ENCODE measurements at places on chromosomes 4 and X.

DNA sequence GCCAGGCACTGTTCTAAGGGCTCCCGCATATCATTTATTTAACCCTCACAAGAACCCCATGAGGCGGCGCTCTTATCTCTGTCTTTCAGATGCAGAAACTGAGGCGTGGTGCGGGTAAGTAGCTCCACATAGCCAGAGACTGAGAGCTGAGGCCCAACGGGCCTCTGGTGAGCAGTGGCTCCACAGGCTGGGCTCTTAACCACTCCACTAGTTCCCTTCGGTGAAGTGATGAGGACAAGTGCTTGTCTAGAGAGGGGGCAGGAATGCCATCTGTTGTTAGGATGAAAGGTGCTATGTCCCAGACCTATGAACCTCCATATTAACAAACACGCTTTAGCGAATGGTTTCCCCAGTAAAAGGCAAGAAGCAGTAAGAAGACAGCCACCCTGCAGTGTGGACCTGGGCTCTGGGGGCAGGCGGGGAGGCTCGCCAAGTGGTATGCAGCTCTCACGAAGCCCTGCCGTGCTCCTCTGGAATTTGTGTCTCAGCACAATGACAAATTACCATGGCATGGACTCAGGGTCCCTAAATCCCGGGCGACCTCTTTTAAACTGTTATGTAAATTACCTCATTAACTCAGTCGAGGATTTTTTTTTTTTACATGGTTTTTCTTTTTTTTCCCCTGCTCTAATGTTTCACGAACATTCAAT lies 20.9 kb upstream of the S100G start:
- DNase-seq = no peak

DNA sequence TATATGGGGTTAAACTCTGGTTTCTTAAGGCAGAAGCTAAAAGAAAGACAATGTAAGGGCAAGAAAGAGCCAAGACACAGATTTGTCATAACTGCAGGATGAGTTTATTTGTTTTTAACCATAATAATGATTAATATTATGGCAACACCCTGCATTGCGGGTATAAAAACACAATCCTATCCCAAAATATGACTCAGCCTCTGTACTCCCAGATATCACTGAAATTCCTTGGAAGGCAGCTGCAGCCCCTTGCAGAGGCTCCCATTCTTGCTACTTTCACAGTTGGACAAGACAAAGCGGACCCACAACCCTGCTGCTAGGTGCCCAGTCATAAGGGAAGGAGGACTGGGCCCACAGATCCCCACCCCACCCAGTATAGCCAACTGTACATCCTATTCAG lies 20.4 kb upstream of the FGF16 start:
- DNase-seq = no peak

DNA sequence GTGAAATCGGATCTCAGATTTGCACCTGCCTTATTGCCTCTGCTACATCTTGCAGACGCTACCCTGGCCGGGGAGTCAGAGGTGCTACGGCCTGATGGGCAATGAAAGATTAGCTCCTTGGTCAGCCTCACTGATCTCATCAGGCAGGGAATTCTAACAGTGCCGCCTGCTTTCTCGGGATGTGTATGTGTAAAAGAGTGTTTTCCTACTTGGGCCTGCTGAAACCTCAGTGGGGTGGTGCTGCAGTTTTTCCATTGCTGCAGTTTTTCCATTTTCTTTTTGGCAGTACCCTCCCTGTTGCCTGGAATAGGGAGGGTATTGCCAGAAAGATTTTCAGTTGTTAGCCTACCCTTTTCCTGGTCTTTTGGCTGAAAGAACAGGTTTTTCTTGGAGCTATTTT lies 117.5 kb downstream of the CDKL5 start:
- DNase-seq = no peak

GRCh38 chr4:128334256-128334655 lies 46.6 kb upstream of the PGRMC2 start:
- no peak for DNase-seq

- no peak for DNase-seq
Measured at GRCh38 chrX:38052096-38052495, 45.7 kb downstream of the SYTL5 start.

- no peak for DNase-seq
Measured at GRCh38 chrX:6679550-6679949, 144.6 kb upstream of the VCX3A start.

- DNase-seq = no peak
Measured at GRCh38 chr4:141563723-141564122, 72.7 kb upstream of the IL15 start.

- no peak for DNase-seq
Measured at GRCh38 chr4:4480685-4481398, 61.0 kb downstream of the STX18 start.

DNA sequence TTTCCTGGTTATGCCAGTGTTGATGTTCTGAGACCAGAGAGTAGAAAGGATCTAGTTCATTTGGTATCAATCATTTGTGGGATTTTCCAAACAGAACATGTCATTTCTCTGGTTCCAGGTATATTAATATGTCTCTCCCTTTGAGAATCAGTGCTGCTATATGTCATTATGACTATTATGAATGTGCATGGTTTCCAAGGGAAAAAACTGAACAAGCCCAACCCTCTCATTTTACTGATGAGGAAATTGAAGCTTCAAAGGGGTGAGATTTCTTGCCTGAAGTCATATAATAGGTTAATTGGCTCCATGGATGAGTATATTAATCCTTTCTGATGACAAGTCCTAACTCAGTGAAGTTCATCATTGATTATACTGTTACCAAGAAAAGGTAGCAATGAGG lies 31.9 kb downstream of the RUFY3 start:
- DNase-seq = no peak

DNA sequence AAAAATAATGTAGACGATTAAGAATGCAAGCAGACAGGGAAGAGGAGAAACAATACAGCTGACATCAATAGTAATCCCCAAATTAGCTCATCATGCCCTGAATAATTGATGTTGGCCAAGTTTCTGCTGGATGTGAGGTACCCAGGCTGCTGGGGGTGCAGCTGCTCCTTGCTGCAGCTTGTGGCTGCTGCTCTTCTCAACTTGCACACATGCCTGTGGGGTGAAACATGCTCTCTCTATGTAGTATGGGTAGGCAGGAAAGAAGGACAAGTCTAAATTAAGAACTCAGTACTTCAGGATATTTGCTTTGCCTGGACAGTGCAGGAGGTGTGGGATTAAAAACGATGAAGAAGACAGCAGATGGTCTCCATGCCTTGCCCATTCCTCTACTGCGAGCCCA lies 16.7 kb downstream of the EDA2R start:
- DNase-seq = no peak

GRCh38 chr4:144342949-144343760 lies 202.6 kb upstream of the GYPA start:
- DNase-seq = no peak

DNA sequence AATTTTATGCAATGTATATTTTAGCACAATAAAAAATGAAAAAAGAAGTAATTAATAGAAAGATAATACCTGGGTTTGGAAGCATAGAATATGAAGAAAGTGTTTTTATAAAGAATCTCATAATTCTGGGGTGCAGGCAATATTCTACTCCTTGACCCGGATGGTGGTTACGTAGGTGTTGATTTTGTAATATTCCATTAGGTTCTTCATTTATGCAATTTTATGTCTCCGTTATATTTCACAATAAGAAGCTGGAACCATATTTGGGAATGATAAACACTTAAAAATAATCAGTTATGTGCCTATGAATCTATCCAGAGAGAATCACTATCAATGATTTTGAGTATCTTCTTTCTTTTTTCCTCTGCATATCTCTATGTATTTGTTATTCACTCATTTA lies 38.5 kb downstream of the CHRNA9 start:
- DNase-seq = no peak

GRCh38 chr4:142040043-142040442 lies 403.7 kb downstream of the IL15 start:
- DNase-seq = no peak

- no peak for DNase-seq
Measured at GRCh38 chr4:39616651-39617050, 22.0 kb downstream of the SMIM14 start.

DNA sequence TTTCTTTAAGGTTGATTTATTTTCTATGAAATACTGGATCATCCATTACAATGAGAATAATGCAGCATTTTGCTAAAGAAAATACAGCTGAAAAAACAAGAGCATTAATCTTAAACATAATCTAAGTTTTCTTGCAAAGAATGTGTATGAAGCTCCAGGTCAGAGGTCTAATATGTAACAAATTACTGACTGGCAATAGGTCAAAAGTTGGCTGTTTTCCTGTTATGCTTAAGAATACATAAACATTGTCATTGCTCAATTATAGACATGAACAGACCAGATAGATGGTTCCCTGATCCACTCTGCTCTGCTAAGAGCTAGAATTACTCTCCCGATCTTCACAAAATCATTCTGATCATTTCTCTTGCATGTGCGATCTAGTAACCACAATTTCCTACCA lies 718.6 kb downstream of the PDHA2 start:
- DNase-seq = no peak

DNA sequence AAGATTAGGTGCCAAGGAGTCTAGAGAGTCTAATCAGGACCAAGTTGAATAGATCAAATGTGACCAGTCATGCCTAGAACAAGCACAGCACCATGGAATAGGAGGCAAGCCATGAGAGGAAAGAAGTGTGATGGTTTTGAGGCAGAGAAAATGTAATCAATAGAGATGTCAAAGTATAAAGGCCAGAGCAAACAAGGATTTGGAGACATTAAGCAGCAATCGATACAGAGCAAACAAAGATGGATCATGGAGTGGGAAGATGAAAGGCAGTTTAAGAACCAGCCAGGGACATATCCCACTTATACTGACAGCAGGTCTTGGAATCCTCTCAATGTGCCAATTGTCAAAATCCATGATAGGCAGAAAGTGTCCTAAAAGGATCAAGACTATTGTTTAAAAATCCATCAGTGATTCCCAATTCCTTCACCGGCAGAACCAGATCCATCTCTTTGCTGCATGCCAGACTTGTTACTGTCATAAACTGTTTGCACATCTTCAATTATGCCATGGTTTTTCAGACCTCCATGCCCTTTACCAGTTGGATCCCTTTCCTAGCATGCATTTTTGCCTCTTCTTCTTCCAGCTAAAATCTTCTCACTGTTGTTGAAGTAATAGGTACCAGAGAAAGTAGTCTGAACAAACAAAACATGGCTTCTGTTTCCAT lies 520.7 kb upstream of the ARX start:
- peak; percentile 65 for DNase-seq

GRCh38 chrX:110087485-110088356 lies 84.8 kb downstream of the TMEM164 start:
- DNase-seq = no peak

GRCh38 chr4:117326091-117326490 lies 240.7 kb upstream of the TRAM1L1 start:
- DNase-seq = no peak

DNA sequence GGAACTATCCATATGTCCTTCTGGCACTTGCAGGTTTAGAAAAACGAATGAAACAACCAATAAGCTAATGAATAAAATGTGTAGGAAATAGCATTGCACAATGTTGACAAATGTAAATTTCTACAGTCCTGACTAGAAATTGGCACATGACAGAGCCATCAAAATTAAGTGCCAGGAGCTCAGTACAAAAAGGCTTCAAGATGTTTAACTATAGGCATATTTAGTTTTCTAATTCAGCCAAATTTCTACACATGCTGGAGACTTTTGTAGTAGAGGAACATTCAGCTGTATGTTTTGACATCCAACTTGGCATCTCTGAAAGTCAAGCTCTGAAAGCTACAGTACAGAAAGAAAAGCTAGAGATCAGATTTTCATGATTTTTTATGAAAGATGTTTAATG lies 1999.4 kb upstream of the AGA start:
- no peak for DNase-seq

DNA sequence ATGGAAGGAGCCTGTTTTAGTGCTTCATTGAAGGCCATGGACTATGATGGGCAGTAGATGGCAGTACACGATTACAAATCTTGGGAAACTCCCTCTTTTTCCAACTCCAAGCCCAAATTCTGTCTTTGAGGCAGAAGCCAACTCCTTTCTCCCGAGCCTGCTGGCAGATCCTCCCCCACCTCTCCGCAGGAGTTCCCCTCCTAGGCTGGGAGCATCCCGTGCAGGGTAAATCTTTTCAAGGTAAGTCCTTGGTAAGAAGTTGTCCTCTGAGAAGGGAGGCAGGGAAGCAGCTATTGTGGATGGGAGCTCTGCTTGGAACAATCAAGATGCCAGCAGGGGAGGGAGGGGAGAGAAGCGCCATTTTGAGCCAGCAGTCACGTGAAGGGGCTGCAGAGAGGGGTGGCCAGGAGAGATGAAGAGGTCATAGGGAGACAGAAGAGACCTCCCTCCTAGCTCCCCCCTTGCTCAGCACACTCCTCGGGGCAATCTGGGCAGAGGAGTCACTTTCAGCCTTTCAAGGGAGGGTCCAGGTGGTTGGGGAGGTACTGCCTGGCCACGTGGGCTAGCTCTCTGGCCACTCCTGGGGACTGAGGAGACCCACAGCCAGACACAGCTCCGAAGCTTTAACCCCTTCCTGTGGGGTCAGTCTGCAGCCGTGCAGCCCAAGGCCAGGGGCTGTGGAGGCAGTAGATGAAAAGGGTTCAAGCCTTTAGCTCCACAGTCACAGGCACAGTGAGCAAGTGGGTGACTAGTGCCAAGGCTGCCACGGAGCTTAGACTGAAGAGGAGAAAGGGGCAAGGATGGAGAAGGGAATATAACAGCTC lies 9.6 kb downstream of the CC2D2A start:
- DNase-seq = peak; percentile 68

- no peak for DNase-seq
Measured at GRCh38 chr4:103895876-103896465, 176.2 kb upstream of the TACR3 start.

- DNase-seq = no peak
Measured at GRCh38 chr4:73841243-73841925, 4.9 kb downstream of the CXCL6 start.

DNA sequence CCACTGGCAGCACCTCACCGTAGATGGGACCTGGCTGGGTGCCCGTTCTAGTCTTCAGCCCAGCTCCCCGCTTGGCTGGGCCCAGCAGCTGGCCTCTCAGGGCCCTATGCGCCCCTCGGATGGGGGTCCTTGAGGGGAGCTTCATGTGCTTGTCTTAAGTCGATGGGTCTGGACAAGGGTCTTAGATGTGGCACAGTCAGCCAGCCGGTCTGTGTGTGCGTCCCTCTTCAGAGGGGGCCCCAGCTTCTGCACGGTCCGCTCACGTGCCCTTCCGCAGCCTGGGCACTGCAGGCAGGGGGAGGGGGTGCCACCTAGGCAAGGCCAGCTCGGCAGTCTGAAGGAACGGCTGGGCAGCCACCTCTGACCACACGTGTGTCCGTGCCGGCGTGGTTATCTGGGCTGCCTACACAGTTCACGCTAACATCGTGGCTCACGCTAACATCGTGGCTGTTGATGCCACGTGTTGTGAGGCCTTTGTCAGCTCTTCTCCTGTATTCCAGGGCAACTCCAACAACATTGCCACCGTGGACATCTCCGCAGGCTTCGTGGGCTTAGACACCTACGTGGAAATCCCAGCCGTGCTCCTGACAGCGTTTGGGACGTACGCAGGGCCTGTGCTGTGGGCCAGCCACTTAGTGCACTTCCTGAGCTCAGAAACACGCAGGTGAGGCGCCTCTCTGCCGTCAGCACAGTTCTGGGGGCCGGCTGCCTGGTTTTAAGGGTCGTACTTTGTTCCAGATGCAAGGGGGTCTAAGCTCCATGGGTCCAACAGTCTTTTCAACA lies 34.5 kb downstream of the PIGG start:
- DNase-seq = no peak

GRCh38 chr4:37424753-37425152 lies 180.2 kb downstream of the NWD2 start:
- no peak for DNase-seq

GRCh38 chr4:78766650-78767049 lies 9.5 kb upstream of the BMP2K start:
- DNase-seq = no peak

- peak; percentile 17 for DNase-seq
Measured at GRCh38 chr4:139014371-139015268, 961 bp upstream of the NOCT start.

GRCh38 chrX:13001097-13001496 lies 26.2 kb downstream of the TMSB4X start:
- DNase-seq = no peak

Measured in NCI-H345 (cell line).